Activated effector memory CD4-positive, alpha-beta T cell treated with anti-CD3 and anti-CD28 coated beads, Interleukin-2, amount 50 U/mL, for 16 hours (primary cell): ENCODE measurements at places on chromosomes 2 and 18.

- DNase-seq, result no peak
These were observed 38.1 kb upstream of the OTOS start for GRCh38 chr2:240178564-240178963.

DNA sequence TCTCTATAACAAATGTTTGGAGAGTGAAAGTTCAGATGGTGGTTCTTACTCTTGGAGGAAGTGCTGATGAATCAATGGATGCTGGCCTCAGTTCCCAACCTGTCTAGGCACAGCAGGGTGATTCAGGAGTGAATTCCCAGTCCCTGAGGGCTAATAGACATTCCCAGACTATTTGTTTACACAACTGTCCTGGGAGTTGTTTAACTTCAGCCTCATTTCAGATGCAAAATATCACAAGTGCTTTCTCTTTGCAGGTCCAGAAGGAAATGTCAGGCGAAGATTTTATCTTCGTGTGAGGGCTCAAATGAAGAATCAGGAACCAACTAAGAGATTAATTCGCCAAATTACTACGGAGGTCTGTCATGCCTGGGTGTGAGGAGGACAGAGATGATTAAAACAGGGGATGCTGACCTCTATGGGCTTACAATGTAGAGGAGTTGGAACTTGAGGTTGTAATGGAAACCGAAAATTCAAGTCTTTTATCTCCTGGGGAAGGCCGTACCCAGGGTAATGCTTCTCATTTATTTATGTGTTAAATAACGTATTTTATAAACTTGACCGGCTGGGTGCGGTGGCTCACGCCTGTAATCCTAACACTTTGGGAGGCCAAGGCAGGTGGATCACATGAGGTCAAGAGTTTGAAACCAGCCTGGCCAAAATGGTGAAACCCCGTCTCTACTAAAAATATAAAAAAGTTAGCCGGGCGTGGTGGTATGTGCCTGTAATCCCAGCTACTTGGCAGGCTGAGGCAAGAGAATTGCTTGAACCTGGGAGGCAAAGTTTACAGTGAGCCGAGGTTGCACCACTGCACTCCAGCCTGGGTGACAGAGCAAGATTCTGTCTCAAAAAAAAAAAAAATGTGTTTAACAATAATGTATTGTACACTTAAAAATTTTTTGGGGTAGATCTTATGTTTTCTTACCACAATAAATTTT is 38.7 kb upstream of the SLC1A4 start:
- no peak for DNase-seq

DNA sequence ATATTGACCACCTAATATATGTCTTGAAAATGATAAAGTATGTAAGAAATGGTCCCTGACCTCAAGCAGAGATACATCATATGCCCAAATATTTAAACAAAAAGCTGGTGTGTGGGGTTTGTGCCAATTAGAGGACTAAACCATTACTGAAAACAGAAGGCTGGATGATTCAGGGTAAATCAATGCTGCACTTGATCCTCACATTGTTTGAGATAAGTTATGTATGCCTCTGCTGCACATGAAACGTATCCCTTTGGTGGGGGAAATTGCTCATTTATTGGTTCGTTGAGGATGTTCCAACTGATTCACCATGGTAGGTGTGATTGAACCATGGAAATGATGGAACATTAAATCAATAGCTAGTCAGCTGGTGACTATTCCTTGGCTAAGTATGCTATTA is 24.7 kb upstream of the DARS1 start:
- no peak for DNase-seq

DNA sequence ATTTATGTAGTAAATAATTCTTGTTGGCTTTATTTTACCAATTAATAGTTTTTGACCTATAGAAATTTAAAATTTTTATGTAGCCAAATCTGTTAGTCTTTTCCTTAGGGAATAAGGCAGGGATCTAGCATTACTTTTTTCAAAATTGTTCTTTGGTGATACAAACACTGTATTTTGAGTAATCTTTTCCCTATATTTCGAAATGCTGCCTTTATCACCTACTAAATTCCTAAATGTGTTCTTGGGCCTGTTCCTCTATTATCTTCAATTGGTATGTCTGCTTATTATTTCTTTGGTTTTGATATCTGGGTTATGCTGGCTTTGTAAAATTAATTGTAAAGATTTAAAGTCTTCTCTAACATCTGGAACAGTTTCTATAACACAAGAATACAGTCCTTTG is 87.5 kb downstream of the DYSF start:
- no peak for DNase-seq

DNA sequence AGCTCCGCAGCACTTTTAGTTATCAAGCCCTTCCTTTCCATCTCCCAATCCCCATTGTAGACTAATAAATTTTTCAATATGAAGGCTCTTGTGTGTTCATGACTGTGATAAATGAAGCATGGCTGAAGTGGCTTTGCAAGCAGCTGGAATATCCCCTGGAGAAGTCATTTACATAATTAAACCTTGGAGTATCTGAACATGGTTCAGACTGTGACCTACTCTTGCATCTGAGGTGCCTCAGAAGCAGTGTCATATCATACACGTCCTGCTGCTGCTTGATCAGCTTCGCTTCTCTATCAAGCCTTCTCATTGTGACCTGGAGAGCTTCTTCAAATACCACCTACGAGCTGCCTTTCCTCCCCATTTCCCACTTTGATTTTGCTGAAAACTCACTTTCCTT is 48.4 kb upstream of the ZNF397 start:
- DNase-seq, result no peak

DNA sequence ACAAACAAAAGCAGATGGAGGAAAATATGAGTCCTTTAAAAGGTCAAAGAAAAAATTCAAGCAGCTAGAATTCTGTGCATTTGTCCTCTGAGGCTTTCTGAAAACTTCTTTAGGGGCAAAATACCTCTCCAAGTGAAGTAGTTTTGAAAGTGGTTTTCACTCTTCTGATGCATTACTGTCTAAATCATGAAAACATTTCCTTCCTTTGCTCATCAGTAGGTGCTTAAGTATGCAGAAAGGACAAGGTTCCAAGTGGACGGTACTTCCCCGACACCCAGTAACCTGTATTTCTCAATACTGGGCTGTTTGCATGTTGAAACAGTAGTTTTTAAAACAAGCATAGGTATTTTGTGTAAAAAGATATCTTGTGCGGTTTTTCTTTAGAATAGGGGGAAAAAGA is 189.1 kb upstream of the ERBB4 start:
- DNase-seq, result no peak

- DNase-seq, result no peak
These were observed 257.6 kb downstream of the CYP26B1 start for GRCh38 chr2:71889759-71890684.

GRCh38 chr2:71510196-71510807 is 56.9 kb downstream of the DYSF start:
- DNase-seq, result peak; percentile 89

DNA sequence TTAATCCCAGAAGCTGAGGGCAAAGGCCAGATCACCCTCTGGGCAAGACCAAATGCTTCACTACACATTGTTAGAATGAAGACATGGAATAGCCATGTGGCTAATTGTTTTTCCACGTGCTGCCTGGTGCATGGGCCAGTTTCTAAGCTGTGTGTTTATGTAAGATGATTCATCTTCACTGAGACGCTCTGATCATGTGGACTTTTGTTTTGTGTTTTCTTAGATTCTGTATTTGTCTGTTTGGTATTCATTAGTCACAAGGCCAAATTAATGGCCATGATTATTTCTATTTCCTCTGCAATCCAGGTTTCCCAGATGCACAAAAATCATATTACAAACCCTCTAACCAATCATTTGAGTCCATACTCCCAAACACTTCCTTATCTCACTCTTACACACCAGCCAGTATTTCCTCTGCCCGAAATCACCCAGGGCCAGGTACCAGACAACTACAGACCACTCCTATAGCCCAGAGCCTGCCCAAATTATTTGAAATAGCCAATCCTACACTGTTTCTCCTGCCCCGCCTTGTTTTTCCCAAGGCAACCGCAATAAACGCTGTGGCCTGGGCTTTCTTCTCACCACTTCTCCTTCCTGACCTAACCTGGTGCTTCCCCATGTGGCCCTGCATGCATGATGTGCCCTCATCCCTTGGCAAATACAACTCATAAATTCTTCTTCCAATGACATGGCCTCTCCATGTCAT is 94.2 kb upstream of the SP3 start:
- no peak for DNase-seq

- DNase-seq, result no peak
These were observed 117.9 kb downstream of the ETAA1 start for GRCh38 chr2:67515056-67515455.

GRCh38 chr2:48113767-48114166 is 207.5 kb upstream of the FBXO11 start:
- DNase-seq, result no peak

GRCh38 chr2:47024046-47024445 is 108.4 kb upstream of the MCFD2 start:
- no peak for DNase-seq

DNA sequence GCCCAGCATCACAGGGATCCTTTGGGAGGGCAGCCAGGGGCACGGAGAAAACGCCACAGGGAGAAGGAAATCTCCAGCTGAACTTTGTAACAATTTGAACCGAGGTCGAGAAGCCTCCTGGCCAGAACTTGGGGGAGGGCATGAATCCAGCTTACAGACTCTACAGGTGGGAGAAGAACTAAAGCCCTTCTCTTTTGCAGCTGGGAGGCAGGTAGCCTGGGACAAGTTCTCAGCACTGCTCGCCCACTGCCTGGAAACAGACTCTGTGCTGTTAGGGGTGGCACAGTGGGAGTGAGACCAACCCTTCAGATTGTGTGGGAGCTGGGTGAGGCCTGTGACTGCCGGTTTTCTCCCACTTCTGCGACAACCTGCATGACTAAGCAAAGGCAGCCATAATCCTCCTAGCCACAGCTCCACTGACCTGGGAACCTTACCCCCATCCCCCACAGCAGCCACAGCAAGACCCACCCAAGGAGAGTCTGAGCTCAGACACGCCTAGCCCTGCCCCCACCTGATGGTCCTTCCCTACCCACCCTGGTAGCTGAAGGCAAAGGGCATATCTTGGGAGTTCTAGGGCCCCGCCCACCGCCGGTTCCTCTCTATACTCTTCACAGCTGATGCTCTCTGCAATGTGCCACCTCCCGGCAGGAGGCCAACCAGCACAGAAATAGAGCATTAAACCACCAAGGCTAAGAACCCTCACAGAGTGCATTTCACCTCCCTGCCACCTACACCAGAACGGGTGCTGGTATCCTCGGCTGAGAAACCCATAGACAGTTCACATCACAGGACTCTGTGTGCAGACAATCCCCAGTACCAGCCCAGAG is 136.0 kb upstream of the SIX2 start:
- no peak for DNase-seq

GRCh38 chr2:73238976-73239375 is 4.9 kb downstream of the CCT7 start:
- DNase-seq, result no peak

DNA sequence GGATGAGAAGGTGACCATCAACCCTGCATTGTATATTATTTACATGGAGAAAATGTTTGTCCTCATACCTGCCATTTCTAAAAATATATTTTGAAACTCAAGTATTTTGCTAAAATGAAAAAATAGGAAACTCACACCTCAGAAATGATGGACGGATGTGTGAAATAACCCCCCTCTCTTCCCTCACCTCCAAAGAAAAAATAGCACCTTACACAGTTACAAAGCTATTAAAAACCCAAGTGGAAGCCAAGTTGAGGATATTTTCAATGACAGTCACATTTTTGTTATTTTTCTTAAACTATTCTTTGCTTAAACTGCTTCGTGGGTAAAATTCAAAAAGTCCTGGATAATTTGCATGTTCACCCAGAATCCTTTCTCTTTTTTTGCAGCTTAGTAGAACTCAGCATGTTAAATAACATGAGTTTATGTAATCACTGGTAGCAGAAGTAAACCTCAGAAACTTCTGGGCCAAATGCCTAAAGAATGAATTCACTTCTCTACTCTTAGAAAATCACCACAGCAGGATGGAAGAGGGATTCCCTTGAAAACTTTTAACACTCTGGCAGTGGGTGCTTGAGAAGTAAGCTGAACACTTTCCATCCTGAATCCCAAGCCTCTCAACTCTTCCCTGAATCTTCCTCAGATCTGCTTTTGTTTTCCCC is 768 bp downstream of the DSC1 start:
- DNase-seq, result no peak

GRCh38 chr18:33183136-33183535 is 257.4 kb downstream of the CCDC178 start:
- DNase-seq, result no peak

DNA sequence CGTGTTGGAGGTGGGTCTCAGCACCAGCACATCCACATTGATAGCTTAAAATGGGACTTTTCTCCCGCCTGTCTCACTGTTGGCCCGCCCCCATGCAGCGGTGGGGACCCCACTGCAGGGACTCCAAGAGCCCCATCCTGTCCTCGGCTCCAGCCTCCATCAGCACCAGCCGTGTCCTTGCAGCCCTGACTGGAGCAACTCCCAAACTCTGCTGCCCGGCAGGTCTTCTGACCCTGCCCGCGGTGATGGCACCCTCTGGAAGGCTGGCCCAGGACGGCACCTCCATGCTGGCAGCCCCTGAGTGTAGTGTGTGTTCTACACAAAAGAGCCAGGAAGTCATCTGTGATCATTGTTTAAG is 41.6 kb upstream of the KCNG2 start:
- DNase-seq, result peak; percentile 45

DNA sequence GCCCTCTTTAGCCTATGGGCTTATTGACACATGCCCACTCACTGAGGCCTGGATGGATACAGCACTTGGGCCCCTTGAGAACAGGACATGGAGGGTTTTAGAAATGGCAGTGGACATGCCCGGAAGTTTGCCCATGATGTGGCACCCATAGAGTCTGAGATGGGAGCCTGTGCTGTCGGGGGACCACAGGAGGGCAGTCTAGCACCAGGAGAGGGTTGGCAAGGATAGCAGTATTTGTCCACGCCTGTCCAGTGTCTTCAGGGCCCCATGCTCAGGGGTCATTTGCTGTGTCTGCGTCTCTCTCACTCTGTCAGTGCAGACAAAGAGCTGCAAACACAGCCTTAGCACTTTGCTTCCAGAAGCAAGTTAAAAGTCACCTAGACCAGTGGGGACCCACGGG is 48.7 kb downstream of the IL1RL2 start:
- DNase-seq, result no peak

DNA sequence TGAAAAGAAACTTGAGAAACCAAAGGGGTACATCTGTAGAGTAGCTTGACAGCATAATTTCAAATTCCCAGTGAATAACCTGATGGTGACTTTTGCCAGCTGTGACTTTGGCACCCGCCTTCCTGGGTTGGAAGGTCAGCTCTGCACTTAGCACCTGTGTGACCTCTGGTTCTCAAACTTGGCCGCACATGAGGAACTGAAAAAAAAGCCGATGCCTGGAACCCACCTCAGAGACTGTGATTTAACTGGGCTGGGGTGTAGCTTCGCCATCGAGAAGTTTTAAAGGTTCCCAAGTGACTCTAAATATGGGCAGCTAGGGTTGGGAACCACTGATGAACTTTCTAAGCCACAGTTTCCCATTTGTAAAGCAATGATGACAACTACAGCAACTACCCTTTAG is 6.5 kb downstream of the EFEMP1 start:
- DNase-seq, result no peak

DNA sequence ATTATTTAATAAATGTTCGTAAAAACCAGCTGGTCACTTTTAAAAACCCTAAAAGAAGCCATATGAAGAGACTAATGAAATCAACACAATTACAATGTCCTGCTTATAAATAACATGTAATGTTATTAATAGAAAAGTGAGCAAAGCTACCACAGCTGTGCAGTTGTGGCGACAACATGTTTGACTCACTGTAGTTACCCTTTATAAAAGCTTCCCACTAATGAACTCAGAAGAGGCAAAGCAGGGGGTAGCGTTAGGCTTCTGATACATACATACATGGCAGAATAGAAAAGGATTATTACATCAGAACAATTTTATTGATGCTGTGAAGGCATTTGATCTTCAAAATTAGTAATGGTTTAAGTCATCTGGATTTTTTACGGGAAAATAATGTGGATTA is 219.7 kb downstream of the SLC4A10 start:
- no peak for DNase-seq

GRCh38 chr2:129609224-129609623 is 370.2 kb upstream of the RAB6C start:
- DNase-seq, result no peak
